ENCODE measurements at places on chromosomes 13 and 19.

- H3K27ac ChIP-seq, result no peak overlapping the region
- H3K27me3 ChIP-seq, result no peaks in the 10 kb centered on the region
- no peaks in the 10 kb centered on the region for H3K4me1 ChIP-seq
- H3K4me3 ChIP-seq, result no peak overlapping the region
- no peaks in the 10 kb centered on the region for H3K36me3 ChIP-seq
- DNase-seq, result no peak
Observed at GRCh38 chr13:39311619-39312018, 273.4 kb downstream of the NHLRC3 start.

DNA sequence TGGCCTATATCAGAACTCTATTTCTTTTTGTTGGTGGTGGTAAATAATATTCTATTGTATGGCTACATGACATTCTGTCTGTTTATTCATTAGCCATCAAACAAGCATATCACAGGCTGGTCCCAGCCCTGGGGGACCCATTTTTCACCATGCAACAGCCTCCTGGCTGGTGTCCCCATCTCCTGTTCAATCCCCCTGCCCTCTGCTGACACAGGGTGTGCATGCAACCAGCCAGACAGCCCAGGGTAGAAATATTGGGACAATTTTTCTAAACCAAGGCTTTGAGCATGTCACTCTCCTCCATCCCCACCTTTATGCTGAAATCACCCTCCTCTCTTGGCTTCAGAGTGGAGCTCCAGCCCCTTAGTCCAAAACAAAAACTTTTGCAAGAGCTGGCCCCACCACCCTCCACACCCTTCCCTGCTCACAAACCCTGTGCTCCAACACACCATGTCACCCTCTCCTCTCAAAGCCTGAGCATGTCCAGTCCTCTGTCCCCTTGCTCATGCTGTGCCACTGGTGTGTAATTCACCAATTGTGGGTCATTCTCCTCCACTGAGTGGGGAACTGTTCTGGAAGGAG is 153.0 kb upstream of the UQCRFS1 start:
- H3K27me3 ChIP-seq, result peaks cover 61% of the 10 kb centered on the region
- no peaks in the 10 kb centered on the region for H3K36me3 ChIP-seq
- H3K4me1 ChIP-seq, result no peaks in the 10 kb centered on the region

DNA sequence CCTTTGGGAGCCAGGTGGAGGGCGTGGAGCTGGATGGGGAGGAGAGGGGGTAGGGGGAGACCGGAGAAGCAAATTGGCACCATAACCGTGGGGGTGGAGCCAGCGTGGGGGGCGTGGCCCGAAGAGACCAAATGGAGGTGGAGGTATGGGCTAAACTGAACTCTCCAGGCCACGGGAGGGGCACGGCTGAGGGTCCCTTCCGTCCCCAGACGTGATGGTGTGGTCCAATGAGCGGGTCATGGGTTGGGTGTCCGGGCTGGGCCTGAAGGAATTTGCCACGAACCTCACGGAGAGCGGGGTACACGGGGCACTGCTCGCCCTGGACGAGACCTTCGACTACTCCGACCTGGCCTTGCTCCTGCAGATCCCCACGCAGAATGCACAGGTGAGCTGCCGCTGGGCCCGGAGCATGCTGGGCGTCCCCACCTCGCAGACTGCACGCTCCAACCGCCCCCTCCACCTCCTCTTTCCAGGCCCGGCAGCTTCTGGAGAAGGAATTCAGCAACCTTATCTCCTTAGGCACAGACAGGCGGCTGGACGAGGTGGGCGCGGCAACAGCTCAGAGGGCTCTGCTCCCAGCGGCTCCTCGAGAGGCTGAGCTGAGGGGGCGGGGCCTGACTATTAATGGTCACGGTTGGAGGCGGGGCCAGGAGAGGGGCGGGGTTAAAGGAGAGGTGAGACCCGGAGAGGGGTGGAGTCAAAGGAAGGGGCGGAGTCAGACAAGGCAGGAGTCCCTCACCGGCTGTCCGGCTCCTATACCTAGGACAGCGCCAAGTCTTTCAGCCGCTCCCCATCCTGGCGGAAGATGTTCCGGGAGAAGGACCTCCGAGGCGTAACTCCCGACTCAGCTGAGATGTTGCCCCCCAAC is 6.2 kb downstream of the HRC start:
- H3K27ac ChIP-seq, result no peak overlapping the region
- DNase-seq, result peak; percentile 84
- H3K4me1 ChIP-seq, result peaks cover 24% of the 10 kb centered on the region

DNA sequence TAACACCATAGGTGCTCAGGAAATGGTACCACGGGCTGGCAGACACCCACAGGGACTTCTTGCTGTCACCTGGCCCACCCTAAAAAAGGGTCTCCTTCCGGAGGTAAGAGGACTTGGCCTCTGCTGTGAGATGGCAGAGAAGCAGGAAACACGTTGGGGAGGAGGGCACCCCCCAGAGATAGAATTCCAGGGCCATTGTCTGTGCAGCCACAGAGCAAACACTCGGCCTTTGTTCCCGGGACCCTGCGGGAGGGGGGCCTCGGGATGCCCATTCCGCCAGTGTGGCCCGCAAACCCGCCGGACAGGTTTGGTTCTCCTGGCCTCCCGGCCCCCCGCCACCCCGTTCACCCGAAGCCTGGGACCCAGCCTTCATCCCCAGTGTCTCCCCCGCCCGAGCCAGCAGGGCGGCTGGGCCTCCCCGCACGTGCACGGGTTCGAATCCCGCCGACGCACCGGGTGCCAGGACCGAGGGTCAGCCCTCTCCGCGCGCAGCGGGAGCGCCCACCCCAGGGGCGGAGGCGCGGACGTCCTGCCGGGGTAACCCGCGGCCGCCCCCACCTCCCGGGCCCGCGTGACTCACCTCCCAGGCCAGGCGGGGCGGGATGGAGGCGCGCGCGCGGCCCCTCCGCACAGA is 714 bp downstream of the PLPP2 start:
- no peak overlapping the region for H3K4me3 ChIP-seq
- peaks cover 6% of the 10 kb centered on the region for H3K4me1 ChIP-seq
- H3K27me3 ChIP-seq, result peaks cover 63% of the 10 kb centered on the region
- DNase-seq, result no peak

- no peak overlapping the region for H3K27ac ChIP-seq
- no peak overlapping the region for H3K4me3 ChIP-seq
- peaks cover 39% of the 10 kb centered on the region for H3K27me3 ChIP-seq
Observed at GRCh38 chr13:110373617-110374016, 66.5 kb downstream of the COL4A2 start.

GRCh38 chr13:41520016-41520659 is 62.8 kb downstream of the RGCC start:
- H3K4me1 ChIP-seq, result no peaks in the 10 kb centered on the region
- no peaks in the 10 kb centered on the region for H3K36me3 ChIP-seq
- no peaks in the 10 kb centered on the region for H3K27me3 ChIP-seq
- H3K4me3 ChIP-seq, result no peak overlapping the region
- no peak for DNase-seq
- no peak overlapping the region for H3K27ac ChIP-seq

GRCh38 chr19:21608571-21608970 is 103.2 kb downstream of the ZNF429 start:
- H3K36me3 ChIP-seq, result no peaks in the 10 kb centered on the region
- H3K27me3 ChIP-seq, result no peaks in the 10 kb centered on the region
- DNase-seq, result no peak
- peaks cover 18% of the 10 kb centered on the region for H3K4me1 ChIP-seq
- H3K4me3 ChIP-seq, result no peak overlapping the region

DNA sequence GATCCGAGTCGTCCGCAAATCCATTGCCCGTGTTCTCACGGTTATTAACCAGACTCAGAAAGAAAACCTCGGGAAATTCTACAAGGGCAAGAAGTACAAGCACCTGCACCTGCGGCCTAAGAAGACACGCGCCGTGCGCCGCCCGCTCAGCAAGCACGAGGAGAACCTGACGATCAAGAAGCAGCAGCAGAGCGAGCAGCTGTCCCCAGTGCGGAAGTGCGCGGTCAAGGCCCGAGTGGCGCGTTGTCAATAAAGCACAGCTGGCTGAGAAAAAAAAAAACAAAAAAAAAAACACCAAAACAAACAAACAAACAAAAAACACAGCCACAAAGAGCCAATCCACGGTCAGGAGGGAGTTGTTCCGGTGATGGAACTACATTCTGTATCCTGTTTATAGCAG is 4.7 kb upstream of the GNA15 start:
- H3K4me1 ChIP-seq, result peaks cover 21% of the 10 kb centered on the region
- no peak overlapping the region for H3K4me3 ChIP-seq
- DNase-seq, result no peak
- no peak overlapping the region for H3K27ac ChIP-seq
- H3K36me3 ChIP-seq, result peaks cover 5% of the 10 kb centered on the region
- peaks cover 10% of the 10 kb centered on the region for H3K27me3 ChIP-seq

- no peak overlapping the region for H3K27ac ChIP-seq
- H3K4me1 ChIP-seq, result peaks cover 26% of the 10 kb centered on the region
Observed at GRCh38 chr19:33171222-33171795, 22.8 kb upstream of the LRP3 start.

DNA sequence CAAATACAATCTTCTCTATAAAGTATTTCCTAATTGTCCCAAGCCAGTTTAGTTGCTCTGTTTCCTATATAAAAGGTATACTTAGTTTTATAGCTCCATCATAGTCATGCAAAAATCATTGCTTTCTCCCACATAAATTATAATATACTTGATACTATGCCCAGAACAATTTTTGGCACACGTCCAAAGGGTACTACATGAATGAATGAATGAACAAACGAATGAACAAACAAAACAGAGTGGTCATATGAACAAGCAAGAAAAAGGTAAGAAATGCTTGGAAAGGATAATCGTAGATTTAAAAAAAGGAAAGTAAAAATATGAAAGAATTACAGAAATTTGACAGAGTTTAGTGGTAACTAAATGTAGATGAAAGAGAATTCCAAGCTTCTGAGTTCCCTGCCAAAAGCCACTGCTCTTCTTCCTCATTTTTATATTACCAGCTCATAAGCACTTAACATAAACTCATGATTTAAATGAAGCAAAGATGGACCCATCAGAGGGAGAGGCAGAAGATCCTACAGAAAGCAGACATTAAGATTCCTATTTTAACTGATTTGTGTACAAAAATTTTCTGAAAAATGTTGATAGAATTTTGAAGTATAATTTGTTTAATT is 123.2 kb downstream of the ENOX1 start:
- DNase-seq, result no peak
- peaks cover 3% of the 10 kb centered on the region for H3K4me1 ChIP-seq
- H3K4me3 ChIP-seq, result no peak overlapping the region
- H3K36me3 ChIP-seq, result no peaks in the 10 kb centered on the region
- peaks cover 9% of the 10 kb centered on the region for H3K27me3 ChIP-seq

DNA sequence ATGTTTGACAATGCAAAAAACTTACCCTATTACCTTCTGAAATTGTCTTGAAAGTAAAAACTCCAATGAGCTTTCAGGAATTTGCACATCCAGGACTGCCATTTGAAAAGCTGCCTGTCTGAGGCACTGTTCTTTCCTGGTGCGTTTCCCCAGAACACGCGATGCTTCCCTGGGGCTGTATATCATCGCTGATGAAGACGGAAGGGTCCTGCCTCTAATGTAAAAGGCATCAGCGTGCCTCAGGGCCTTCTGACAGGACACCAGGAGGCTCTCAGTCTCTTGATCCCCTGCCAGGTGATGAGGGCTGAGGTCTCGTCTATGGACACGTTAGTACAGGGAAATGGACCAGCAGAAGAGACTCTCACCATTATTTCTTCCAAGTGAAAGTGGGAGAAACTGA is 296.8 kb downstream of the EFNB2 start:
- no peak overlapping the region for H3K27ac ChIP-seq
- no peak overlapping the region for H3K4me3 ChIP-seq
- no peaks in the 10 kb centered on the region for H3K36me3 ChIP-seq
- no peak for DNase-seq
- no peaks in the 10 kb centered on the region for H3K27me3 ChIP-seq

- H3K4me1 ChIP-seq, result no peaks in the 10 kb centered on the region
- H3K4me3 ChIP-seq, result no peak overlapping the region
- H3K36me3 ChIP-seq, result no peaks in the 10 kb centered on the region
- no peaks in the 10 kb centered on the region for H3K27me3 ChIP-seq
Observed at GRCh38 chr13:21100994-21101757, 39.8 kb upstream of the LATS2 start.

- peaks cover 8% of the 10 kb centered on the region for H3K27me3 ChIP-seq
- H3K4me3 ChIP-seq, result no peak overlapping the region
- peak; percentile 80 for DNase-seq
- H3K36me3 ChIP-seq, result no peaks in the 10 kb centered on the region
- H3K27ac ChIP-seq, result no peak overlapping the region
Observed at GRCh38 chr19:7852851-7853769, 21.1 kb downstream of the PRR36 start.

DNA sequence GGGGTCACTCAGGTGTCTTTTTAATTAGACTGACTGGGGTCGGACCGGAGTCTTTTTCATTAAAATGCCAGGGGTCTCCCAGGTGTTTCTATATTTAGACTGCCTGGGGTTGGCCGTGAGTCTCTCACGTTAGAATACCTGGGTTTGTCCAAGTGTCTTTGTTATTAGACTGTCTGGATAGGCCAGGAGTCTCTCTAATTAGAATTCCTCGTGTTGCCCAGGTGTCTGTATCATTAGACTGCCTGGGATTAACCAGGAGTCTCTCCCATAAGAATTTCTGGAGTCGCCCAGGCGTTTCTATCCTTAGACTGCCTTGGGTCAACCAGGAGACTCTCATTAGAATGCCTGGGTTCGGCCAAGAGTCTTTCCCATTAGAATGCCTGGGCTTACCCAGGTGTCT is 1445.7 kb downstream of the UQCRFS1 start:
- peaks cover 12% of the 10 kb centered on the region for H3K36me3 ChIP-seq
- H3K4me1 ChIP-seq, result no peaks in the 10 kb centered on the region
- H3K27me3 ChIP-seq, result no peaks in the 10 kb centered on the region
- DNase-seq, result no peak
- no peak overlapping the region for H3K27ac ChIP-seq

DNA sequence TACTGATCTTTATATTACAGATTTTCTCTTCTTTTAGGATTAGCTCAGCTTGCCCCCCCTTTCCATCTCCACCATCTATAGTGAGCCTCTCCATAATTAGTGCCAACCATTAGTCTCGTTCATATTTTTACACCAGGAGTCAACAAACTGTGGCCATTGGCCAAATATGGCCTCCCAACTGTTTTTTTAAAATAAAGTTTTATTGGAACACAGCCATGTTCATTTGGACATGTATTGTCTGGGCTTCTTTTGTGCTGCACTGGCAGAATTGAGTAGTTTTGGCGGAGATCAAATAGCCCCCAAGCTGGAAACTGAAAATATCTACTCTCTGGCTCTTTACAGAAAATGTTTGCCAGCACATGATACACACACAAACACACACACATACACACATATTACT is 18.4 kb downstream of the ZNF175 start:
- peaks cover 10% of the 10 kb centered on the region for H3K4me1 ChIP-seq
- H3K27ac ChIP-seq, result no peak overlapping the region
- H3K36me3 ChIP-seq, result peaks cover 52% of the 10 kb centered on the region
- no peaks in the 10 kb centered on the region for H3K27me3 ChIP-seq

All from activated naive CD8-positive, alpha-beta T cell treated with anti-CD3 and anti-CD28 coated beads for 36 hours (primary cell).